ENCODE measurements at places on chromosomes 16 and 17.
A peak's percentile ranks its signal among the peaks of the same experiment; 100 is the strongest.

- no peak for DNase-seq
Measured at GRCh38 chr17:29378500-29378899, 11.7 kb upstream of the TAOK1 start.

DNA sequence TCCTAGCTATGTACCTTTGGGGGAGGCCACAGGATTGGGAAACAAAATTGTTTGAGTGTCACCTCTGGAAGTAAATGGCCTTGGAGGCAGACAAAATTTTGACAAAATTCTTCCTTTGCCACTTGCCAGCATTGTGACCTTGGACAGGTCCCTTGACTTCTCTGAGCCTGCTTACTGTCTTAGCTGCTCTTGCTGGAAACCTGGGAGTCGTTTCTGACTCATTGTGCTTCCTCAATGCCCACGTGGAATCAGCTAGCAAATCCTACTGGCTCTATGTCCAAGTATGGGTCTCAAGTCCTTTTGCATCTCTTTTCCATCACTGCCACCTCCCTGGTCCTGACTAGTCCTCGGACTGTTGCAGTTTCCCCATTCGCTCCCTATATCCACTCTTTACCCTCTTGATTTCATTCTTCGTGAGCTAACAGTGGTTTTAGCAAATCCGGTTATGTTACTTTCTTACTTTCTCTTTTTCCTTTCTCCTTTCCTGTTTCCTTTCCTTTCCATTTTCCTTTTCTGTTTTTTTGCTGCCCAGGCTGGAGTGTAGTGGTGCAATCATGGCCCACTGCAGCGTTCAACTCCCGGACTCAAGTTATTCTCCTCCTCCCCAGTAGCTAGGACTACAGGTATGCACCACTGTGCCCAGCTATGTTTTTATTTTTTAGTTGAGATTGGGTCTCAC is 68.1 kb upstream of the LGALS9 start:
- DNase-seq: no peak

DNA sequence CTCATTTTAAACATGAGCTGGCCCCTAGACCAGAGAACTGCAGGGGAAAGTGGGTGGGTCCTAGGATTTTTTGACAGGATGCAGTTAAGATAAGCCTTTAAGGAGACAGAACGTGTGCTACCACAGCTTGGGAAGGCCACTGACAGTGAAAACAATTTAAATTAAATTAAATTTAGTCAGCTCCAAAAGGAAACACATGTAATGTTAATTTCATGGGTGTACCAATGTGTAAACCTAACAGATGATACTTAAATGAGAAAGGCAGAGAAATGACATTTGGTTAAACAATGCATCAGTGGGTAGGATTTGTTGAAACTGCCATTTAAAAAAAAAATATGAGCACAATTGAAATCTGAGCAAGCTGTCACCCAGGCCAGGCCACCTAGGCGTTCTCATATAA is 250.8 kb downstream of the XYLT1 start:
- DNase-seq: peak; percentile 67

DNA sequence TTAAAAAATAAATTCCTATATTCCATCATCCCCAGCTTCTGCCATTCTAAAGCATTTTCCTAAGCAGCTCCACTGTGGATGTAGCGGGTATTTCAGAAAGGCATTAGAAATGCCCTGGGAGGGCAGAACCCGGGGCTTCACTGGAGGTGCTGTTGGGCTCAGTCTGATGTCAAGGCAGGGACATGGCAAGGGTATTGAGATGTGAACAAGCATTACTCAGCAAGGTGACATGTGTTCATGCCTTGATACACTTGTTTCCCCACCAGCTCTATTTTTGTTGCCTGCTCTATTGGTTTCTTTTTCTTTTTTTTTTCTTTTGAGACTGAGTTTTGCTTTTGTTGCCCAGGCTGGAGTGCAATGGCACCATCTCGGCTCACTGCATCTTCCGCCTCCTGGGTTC is 35.7 kb downstream of the ABCC1 start:
- no peak for DNase-seq

DNA sequence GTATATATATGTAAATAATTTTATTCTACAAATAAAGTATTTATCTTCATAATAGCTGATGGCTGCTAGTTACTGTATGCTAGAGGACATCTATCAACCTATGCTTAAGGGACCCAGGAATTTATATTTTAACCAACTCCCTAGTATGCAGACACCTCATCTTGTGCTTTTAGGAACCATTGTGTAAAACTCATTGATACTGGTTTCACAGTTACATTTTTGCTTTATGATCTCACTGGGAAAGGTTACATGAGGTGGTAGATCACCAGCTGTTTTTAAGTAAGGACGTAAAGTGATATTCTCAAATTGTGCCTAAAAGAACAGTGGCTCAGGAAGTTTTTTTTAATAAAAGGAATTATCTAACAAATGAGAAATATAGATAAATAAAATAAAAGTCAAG is 56.4 kb downstream of the VMP1 start:
- DNase-seq: no peak

DNA sequence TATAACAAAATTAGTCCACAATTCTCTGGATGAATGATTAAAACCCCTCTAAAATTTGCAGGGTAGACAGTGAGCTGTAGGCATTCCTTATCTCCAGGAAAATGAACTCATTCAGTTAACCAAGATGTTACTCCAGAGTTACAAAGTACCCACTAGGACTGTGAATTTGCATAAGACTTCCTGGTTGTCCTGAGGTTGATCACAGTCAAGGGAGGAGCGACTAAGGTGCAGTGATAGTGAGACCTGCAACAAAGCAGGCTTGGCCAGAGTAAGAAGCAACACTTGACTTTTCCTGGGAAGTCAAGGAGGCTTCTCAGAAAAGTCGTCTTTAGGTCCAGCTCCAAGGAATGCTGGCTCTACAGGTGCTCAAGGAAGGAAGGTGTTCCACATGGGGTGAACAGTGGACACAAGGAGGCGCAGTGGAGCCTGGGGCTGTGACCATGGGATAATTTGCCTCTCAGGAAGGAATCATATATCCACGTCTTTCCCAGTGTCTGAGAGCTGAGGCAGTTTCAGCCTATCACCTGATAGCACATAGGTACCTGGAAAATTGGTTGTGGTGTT is 821.1 kb upstream of the EEF2KMT start:
- no peak for DNase-seq

DNA sequence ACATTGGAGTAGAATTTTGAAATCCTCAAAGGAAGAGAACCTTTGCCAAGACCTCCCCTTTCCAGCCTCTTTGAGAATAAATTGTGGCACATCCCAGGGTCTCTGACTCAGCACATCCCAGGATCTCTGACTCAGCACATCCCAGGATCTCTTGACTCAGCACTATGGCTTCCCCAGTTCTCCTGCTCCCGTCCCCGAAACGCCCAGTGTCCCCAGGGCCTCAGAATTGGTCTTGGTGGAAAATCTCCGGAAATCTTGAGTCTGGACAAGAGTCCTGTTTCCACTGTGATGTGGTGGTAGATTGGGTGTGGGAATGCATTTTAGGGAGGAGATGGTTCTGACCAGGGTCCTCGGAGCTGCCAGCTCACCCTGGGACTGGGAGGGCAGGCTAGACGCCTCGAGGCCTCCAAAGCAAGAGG is 19.2 kb downstream of the PLXDC1 start:
- DNase-seq: no peak

DNA sequence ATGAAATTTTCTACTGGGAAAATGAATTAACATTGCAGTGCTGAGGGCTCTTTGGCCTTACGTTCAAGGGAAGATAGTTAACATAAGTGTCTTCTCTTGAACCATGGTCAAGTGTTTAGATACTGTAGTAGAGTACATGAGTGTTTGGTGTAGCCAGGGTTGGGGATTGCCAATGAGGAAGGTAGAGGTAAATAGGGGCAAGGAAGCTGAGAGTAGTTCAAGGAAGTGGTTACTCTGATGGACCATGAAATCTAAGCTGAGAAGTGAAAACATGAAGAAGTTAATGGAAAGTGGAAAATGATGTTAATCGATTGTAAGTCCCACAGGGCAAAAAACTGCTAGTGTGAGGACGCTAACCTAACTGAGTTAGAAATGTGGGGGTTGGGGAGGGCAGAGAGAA is 249.6 kb upstream of the AXIN2 start:
- no peak for DNase-seq

DNA sequence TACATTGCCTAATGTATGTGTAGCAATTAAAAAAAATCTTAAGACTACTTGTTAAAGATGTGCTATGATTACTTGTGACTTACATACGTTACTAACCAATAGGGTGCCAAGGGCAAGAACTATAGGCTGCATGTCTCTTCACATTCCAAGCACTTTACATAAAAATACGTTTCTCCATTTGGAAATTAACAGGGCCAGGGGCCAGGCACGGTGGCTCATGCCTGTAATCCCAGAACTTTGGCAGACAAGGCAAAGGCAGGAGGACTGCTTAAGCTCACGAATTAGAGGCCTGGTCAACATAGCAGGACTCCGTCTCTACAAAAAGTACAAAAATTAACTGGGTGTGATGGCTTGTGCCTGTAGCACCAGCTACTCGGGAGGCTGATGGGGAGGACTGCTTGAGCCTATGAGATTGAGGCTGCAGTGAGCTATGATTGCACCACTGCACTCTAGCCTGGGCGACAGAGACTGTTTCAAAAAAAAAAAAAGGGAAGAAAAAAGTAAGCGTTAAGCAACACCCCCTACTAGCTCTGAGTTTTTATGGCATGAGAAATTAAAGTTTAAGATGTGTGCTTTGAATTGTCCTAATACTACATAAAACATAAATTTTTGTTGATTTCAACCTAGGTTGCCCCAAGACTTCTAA is 12.3 kb downstream of the PSMD12 start:
- DNase-seq: no peak

GRCh38 chr16:29756654-29757053 is 10.9 kb upstream of the C16orf54 start:
- DNase-seq: no peak

DNA sequence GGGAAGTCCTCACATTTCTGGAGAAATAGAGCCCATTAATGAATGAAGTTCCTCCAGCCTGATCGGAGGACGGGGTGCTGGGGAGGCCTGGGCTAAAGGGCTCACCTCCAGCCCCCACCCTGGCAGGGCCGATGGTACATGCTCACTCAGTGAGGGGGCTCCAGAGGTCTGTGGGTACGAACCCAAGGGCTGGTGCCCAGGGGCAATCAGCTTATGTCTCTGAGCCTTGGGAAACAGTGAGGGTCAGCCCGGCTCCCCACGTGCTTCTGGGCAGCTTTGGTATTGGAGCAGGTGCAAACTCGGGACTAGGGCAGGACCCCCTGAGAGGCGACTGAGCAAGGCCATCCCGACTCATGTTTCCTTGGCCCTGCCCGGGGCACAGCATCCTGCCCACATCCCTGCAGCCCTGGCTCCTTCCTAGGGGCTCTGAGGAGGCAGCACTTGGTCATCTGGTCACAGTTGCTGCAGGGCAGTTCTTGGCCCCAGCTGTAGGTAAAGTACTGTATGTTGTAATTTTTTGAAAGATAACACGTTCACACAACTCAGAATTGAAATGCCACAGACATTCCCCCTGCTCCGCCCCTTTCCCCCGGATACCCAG is 969 bp upstream of the CETP start:
- DNase-seq: no peak

GRCh38 chr16:63171545-63171944 is 1135.3 kb upstream of the CDH8 start:
- no peak for DNase-seq

GRCh38 chr16:50192386-50193050 is 39.4 kb downstream of the TENT4B start:
- DNase-seq: no peak

GRCh38 chr16:59783191-59783590 is 1049.1 kb upstream of the GOT2 start:
- no peak for DNase-seq

- DNase-seq: peak; percentile 39
Measured at GRCh38 chr16:67563708-67564468, 1.6 kb downstream of the CTCF start.

GRCh38 chr17:82087961-82088837 is 9.8 kb downstream of the FASN start:
- DNase-seq: no peak

DNA sequence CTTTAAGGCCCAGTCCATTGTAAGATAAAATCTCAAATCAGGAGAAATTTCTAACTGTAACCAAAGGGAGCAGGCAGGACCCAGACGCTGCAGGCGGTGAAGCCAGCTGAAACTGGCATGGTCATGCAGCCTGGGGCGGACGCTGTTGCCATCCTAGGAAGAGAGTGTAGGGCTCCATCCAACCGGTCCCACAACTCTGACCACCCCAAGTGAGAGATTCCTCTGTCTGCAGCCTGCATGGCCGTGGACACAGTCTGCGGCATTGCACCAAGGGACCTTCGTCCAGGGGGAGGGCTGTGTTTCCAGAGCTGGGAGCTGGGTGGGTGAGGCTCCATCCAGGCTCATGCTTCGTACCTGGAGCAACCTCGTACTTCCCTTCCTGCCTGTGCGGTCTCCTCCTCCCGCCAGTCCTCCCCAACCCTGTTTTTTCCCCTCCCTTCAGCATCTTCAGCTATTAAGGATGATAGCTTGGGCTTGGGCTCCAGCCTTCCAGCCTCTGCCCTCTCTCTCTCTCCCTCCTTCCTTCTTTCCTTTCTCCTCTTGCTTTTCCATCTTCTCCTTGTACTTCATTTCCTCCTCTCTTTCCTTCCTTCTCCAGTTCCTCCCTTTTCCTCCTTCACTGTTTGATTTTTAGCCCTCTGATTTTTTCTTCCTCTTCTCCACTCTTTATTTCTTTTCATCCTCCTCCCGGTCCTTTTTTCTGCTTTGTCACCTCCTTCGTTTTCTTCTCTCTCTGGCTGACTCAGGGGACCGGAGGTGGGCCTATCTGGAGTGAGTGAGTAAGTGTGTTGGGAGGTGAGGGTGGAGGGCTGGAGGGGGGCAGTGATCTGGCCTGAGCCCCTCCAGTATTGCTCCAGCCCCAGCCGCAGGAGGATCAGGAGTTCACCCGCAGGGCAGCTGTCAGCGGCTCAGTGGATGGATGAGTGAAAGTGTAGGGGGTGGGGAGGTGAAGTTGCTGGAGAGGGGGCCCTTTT is 17.0 kb upstream of the LHX1 start:
- no peak for DNase-seq

GRCh38 chr16:31331141-31331764 is 23.7 kb upstream of the ITGAX start:
- no peak for DNase-seq

DNA sequence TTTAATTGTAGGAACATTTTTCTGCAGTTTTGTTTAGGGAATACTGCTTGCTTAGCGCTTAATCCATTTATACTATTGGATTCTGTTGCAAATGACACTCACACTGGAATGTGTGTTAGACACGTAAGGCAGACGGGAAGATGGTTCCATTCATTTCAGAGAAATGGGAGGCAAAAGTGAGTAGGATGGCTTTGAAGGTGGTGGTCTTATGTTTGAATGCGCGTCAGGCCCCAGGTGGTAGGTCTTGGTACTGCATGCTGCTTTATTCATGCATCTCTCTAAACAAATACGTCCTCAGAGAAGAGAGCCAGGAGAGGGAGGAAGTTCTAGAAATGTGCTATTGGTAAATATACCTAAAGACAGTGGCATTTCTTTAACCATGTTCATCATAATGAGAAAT is 997.6 kb upstream of the RBFOX1 start:
- no peak for DNase-seq

- no peak for DNase-seq
Measured at GRCh38 chr16:19366391-19366790, 51.3 kb upstream of the TMC5 start.

GRCh38 chr16:50244140-50244503 is 22.2 kb upstream of the ADCY7 start:
- DNase-seq: no peak

Measured in NCI-H1694 treated with DMSO at 0.1 percent for 48 hours (cell line).